Hematopoietic multipotent progenitor cell treated with erythropoietin and hydrocortisone succinate and interleukin-3 and kit ligand, for 6 days (in vitro differentiated cells): ENCODE measurements at places on chromosomes 4 and X.

- no peak for DNase-seq
These were observed 29.6 kb downstream of the SMARCA1 start for GRCh38 chrX:129493643-129494042.

DNA sequence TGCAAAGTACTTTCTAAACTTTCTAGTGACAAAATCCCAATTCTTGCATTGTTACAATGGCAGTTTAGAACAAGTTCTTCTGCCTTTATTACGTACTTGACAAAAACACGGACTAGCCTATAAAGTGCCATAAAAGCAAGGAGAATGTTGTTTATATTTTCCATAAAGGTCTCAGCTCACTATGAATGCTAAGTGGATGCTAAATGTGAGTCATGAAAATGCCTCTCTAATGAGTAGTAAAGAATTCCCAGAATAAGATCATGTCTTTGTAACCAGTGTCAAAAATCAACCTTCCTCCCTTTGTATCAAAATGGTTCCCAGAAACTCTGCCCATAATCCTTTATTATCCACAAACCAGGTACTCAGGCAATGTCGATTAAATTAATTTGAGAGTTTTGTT lies 539.8 kb upstream of the SLIT2 start:
- no peak for DNase-seq

GRCh38 chrX:136586386-136586785 lies 54.4 kb downstream of the VGLL1 start:
- DNase-seq, result peak; percentile 15

GRCh38 chrX:144616317-144616716 lies 631.0 kb upstream of the SPANXN1 start:
- DNase-seq, result no peak

GRCh38 chr4:2412534-2412884 lies 5.9 kb downstream of the ZFYVE28 start:
- DNase-seq, result peak; percentile 53

DNA sequence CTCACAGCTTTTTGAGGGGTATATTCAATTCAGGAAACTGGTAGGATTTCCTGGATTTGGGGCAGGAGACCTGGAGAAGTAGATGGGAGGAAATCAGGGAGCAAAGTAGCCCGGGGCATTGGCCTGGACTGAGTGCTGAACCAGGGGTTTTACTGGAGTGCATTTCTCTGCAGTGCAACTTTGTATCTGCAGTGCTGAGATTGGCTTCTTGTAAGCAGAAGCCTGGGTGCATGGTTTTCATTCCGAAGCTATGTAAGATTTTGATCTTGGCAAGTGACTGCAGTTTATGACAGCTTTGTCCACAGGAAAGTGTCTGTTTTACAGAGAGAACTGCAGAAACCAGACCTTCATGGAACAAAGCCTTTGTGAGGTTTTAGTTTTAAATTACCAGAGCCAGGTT lies 158.3 kb downstream of the SPCS3 start:
- no peak for DNase-seq

DNA sequence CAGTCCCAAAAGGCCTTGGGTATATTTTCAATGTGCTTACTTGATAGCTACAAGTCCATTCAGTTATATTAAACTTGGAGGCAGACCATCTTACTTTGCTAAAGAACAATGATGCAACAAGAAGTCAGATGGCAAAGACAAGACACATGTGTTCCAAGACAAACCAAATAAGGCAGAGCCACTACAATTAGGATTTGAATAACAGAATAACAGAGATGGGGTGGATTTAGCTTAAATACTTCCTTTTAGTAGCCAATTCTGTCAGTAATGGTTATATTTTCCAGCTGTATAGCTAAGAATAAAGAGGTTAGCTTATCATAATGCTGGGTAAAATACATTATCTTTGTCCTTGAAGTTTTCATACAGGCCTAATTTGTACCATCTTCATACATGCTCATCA lies 37.7 kb upstream of the FRAS1 start:
- no peak for DNase-seq

DNA sequence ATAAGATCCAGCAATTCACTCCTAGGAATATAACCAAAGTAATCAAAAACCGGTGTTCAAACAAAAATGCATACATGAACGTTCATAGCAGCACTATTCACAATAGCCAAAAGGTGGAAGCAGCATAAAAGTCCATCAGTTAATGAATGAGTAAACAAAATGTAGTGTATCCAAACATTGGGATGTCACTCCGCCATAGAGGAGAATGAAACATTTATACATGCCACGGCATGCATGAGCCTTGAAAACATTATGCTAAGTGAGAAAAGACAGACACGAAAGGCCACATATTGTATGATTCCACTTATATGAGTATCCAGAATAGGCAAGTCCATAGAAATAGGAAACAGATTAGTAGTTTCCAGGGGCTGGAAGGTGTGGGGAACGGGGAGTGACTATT lies 11.0 kb upstream of the PDLIM3 start:
- DNase-seq, result no peak

GRCh38 chr4:48738856-48739255 lies 41.2 kb downstream of the FRYL start:
- DNase-seq, result no peak

DNA sequence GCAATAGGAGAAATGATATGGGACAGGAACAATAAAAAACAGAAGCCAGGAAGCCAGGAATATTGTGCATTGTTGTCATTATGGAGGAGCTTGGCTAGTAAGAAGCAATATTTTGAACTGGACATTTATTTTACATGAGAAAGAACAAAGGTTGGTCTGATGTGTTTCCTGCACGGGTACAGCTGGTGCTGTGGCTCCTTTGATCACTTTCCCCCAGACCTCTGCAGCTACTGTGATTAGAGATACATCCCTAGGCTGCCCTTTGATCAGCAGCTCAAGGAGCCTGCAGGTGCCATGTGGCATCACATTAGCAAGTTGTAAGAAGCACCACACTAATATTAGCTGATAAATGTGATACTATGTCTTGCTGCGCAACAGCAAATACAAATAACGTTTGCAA lies 2.5 kb downstream of the PDGFC start:
- peak; percentile 45 for DNase-seq

- no peak for DNase-seq
These were observed 2.6 kb downstream of the ARHGAP24 start for GRCh38 chr4:85477534-85477933.
